ENCODE measurements at places on chromosomes 1 and 21.

DNA sequence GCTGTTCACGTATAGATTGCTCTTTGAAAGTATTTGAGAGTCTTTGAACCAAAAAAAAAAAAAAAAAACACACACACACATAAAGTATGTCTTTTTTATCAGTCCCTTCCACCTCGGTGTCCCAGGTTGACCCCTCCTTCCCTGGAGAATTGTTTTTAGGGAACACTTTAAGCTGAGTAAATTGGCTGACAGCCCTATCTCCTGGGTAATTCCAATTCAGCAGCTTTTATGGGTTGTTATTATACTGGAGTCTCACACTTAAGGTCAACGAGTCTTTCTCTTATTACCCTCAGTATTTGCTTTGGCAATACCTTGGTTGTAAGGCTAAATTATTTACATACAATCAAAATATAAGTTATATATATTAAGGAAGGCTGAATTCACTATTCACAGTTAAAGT, 69.4 kb downstream of the SLC30A10 start:
- DNase-seq, result no peak

GRCh38 chr1:228190778-228191177, 17.1 kb upstream of the OBSCN start:
- DNase-seq, result no peak

- DNase-seq, result no peak
Measured at GRCh38 chr1:238955934-238956333, 430.4 kb upstream of the CHRM3 start.

GRCh38 chr1:202964791-202965410, 2.2 kb downstream of the CYB5R1 start:
- DNase-seq, result no peak

GRCh38 chr1:228313536-228314277, 92.9 kb downstream of the TRIM11 start:
- no peak for DNase-seq

GRCh38 chr1:179788259-179788658, 45.2 kb downstream of the FAM163A start:
- no peak for DNase-seq

GRCh38 chr1:211126622-211127021, 7.3 kb downstream of the KCNH1 start:
- DNase-seq, result no peak

GRCh38 chr1:246254854-246255253, 252.2 kb downstream of the SMYD3 start:
- no peak for DNase-seq

DNA sequence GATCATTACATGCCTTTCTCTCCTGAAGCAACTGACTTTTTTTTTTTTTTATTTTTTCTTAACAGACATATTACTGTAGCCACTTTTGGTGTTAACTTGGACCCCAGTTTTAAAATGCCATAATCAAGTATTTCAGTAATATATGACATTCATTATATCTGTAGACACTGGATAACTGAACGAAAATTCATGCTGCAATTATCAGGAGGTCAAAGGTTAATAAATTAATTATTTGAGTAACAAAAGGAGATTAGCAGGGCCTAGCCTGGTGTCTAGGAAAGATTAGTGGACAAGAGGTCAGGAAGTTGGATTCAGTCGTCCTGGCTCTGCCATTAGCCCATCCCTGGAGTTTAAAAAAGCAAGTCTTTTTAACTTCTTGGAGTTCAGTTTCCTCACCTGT, 168.1 kb downstream of the TGFBR3 start:
- DNase-seq, result no peak

DNA sequence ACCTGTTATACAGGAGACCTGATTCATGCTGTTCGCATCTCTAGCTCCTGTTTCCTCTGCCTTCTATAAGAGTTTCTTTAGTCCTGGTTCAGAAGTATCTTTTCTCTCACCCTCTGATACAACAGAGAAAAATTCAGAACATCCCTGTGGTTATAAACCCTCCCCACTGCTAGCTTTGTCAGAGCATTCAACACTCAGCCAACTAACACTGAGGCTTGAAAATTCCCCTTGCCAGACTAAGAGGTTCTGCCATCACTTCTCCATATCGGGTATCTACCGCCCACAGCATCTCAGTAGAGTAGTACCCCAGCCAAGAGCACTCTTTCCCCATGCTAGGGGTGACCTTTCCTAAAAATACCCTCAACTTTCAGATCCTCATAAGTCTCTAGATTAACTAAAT, 19.6 kb upstream of the PIK3R3 start:
- no peak for DNase-seq

GRCh38 chr1:23809751-23810171, 9.2 kb upstream of the GALE start:
- no peak for DNase-seq

- DNase-seq, result no peak
Measured at GRCh38 chr1:22204989-22205913, 62.4 kb upstream of the WNT4 start.
